ENCODE measurements at places on chromosomes 2 and 18.

- DNase-seq = peak; percentile 10
Measured at GRCh38 chr2:207734264-207734635, 22.8 kb downstream of the CCNYL1 start.

DNA sequence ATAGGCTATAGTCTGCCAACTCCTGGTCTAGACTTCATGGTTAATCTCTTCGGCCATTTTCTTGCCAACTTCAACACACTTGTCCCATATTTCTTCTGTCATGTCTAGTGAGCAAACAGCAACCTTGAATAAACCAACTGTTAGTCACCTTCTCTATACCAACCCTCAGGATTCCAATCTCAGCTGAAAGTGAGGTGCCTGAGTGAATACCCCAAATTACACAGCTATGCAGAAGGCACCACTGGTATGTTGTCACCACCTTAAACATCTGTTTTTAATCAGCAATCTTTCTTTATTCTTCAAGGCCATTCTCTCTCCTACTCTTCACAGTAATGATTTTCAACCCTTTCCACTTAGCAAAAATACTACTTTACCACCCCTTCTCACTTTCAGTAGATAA lies 39.3 kb downstream of the THOC1 start:
- peak; percentile 20 for DNase-seq

GRCh38 chr2:109339519-109339966 lies 210.5 kb downstream of the SH3RF3 start:
- DNase-seq = peak; percentile 84

GRCh38 chr2:121309801-121310200 lies 24.8 kb upstream of the TFCP2L1 start:
- no peak for DNase-seq

GRCh38 chr2:37982147-37982582 lies 57.1 kb downstream of the RMDN2 start:
- DNase-seq = peak; percentile 68

DNA sequence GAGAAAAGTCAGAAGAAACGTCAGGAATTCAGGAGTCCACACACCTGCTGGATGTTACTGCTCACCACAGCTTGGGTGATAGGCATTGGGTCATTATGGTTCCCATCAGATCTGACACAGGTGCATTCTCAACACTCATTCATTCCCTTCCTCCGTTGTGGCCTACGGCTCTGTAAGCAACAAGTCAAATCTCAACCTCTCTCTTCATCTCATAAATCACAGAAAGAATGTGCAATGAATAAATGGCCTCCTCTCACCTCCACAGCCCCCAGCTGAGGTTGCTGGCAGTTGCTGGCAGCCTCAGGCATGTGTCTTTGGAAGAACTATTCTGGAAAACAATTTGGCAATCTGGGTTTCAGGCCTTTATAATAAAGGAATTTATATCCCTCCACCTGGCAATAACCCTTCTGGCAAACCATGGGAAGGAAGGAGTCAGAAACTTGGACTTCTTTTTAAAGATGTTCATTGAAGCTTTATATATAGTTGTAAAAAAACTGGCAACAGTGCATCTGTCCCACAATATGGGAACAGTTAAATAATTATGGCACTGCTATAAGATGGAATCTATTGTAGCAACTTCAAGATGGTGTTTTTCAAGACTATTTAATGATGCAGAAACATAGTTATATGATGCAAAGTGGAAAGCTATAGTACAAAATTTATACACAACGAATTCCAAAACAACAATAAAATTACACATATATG lies 175.4 kb downstream of the ANAPC1 start:
- no peak for DNase-seq

DNA sequence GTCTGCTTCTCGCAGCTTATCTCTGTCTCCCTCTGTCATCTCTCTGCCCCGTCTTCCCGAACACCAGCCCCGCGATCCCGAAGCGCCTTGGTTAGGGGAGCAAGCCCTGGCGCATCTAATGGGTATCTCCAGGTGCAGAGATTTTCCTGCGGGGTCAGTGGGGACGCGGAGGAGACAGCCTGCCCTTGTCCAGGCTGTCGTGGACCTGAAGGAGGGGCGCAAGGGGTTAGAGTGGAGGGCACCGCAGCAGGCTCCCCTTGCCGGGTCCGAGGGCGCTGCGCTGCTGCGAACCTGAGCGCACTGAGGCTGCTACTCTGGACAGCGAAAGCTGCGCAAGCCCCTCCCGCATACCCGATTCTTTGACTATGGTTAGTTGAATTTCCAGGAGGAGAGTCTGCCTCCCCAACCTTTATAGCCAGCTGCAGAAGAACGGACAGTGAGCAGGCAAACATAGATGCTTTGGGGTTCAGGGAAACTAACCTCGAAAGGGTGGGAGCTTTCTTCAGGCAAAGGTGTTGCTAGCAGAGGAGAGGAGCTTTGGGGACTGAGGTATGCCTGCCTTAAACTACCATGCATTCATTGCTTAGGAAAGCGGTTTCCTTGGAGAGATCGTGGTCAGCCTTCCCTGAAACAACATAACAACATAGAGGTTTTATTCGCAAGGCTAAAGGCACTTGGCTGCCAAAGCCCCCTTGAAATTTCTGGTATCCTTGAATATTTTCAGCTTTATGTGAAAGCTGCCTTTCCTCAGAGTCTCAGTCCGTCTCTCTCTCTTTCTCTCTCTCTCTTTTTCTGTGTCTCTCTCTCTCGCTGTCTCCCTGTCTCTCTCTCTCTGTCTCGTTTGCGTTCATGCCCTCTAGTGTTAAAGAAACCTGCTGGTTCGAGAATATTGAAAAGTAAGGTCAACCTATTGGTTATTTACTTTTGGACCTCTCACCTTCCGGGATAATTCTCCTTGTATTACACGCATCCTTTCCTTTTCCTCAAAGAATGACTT lies 1.6 kb downstream of the GALNT13 start:
- DNase-seq = no peak

GRCh38 chr2:223203971-223204929 lies 152.3 kb downstream of the KCNE4 start:
- peak; percentile 65 for DNase-seq

DNA sequence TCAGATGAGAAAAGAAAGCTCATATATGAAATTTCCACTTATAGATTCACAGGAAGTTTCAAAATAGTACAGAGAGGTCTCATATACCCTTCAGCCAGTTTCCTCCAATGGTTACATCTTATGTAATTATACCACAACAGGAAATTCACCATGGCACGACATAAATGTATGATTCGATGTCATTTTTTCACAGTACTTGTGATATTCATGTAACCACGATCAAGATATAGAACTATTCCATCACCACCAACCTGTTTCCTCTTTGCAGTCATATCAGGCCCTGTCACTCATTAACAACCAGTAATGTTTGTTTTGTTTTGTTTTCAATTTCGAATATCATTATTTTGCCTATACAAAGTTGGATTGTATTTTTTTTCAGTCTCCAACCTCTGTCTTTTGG lies 314.3 kb upstream of the POU3F3 start:
- DNase-seq = no peak

DNA sequence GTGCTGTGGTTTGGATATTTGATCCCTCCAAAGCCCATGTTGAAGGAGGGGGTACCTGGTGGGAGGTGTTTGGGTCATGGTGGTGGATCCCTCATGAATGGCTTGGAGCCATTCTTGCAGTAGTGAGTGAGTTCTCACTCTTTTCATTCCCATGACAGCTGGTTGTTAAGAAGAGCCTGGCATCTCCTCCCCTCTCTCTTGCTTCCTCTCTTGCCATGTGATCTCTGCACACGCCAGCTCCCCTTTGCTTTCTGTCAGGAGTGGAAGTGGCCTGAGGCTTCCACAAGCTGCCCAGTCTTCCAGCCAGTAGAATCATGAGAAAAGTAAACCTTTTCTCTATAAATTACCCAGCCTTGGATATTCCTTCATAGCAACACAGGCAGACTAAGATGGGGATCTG lies 8.6 kb downstream of the ADD2 start:
- no peak for DNase-seq

DNA sequence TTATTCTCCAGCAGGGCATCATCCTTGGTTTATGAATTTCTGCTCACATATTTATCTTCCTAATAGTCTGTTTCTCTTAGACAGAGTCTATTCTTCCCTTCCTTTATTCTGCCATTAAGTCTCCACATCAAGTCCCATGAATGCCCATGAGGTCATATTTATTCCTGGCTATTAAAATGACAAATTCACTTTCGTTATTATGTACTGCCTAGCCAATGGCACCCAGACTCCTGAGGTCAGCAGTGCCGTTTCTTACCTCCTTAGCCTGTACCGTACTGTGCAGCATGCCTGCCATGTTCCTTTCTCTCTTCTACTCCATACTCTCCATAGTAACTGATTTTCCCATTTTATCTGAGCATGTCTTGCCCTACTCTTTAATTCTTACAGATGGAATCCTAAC lies 82.3 kb upstream of the SPTBN1 start:
- no peak for DNase-seq

- no peak for DNase-seq
Measured at GRCh38 chr2:47222826-47223554, 67.9 kb upstream of the STPG4 start.

DNA sequence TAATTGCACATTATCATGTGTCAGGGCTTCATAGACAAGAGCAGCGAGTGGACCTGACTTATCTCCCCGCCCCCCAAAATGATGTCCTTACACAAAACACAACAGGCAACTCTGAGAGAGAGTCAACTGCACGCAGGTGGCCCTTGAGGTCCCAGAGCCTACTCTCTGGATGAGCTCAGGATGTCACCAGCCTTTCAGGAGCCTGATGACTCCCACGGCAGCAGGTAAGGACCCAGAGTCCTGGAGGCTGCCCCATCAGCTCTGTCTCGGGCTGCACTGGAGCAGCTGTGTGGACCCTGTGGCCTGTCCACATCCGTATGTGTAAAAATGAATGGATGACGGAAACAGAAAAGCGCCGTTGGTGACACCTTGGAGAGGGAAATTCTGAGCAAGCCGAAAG lies 130.9 kb downstream of the HDAC4 start:
- DNase-seq = no peak

DNA sequence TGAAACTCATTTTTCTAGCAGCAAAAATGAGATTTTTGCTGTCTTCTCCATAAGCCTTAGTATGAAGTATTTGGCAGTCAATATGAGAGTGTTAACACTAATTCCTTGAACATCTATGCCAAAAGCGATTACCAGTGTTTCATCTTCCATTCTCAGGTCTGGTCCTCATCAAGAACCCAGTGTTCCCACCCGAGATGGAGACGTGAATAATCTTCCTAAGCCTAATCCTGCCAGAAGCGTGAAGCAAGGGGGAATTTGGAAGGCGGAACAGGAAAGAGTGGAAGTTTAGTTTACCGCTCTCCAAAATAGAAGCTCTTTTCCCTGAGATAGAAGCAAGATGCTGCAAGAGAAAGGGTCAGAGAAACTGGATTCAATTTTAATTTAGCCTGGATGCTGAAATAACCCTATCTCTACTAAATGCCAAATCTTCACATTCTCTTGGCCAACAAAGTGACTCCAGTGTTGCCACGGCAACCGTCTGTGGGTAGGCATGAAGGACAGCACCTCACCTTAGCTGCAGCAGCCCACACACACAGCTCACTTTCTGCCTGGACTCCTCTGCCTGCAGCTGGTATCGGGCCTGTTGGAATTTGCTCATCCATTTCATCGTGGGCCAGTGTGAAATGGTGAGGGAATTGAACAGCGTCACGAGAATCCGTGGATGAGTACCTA lies 711.1 kb downstream of the CBLN2 start:
- DNase-seq = no peak

- no peak for DNase-seq
Measured at GRCh38 chr2:128783896-128784295, 465.2 kb upstream of the HS6ST1 start.

- DNase-seq = no peak
Measured at GRCh38 chr2:235860871-235861270, 307.3 kb downstream of the GBX2 start.

- DNase-seq = no peak
Measured at GRCh38 chr18:48548921-48549320, 10.1 kb downstream of the CTIF start.

DNA sequence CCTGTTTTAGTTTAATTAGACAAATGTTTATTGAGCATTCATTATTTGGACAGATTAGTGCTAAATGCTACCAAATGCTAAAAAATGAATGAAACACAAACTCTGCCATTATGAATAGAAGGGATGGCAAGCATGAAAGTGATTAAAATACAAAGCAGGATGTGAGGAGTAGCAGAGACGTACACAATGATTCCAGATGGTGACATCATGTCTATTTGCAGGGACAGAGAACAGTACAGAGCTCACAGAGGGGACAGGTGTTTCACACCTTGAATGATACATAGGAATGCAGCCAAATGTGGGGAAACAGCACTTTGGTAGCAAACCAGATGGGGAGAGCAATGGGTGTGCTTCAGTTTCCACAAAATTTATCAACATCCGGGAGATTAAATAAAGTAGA lies 76.3 kb downstream of the CD226 start:
- no peak for DNase-seq

GRCh38 chr18:45712061-45712460 lies 11.9 kb upstream of the SLC14A1 start:
- no peak for DNase-seq

DNA sequence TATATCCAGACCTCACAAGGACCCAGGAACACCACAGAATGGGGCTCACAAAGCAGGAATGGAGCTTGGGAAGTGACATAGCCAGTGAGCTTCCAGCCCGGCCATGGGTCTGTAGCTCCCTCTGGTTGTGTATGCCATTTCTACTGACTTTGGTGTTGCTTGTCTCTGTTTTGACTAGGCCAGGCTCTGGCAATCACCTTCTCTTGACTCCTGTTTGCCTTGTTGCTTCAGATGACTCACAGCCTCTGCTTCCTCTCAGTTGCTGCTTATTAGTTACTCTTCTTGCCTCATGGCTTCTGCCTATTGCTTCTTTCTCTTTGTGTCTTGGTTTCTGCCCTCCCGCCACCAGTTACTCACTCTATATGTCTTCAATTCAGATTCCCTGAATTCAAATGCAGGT lies 15.8 kb upstream of the IER3IP1 start:
- peak; percentile 3 for DNase-seq

- no peak for DNase-seq
Measured at GRCh38 chr18:55324166-55324565, 263.8 kb downstream of the TCF4 start.

DNA sequence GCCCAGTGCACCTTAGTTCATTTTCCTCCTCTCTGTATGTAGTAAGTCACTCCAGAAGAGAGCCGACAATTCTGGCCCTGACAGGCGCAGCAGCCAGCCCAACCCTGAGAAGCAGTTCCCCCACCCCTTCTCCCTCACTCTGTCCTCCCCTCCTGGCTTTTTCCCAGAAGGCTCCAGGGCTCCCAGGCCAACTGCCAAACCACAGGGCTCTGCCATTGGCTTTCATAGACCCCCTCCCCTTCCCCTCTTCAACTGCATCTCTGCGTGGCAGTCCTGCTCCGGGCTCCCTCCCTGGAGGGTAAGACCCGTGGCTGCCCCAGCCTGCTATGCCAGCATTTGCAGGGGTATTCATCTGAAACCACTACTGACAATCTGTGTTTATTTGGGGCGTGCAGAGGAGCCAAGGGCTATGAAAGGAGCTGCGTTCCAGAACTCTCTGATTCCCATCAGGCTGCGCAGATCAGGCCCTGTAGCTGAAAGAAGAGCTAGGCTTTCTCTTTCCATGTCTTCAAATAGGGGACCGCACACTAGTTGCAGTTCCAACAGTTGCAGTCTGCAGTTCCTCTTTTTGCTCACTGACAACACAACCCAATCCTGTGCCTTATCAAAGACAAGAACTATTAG lies 388.6 kb upstream of the TNP1 start:
- peak; percentile 2 for DNase-seq

- no peak for DNase-seq
Measured at GRCh38 chr2:109325570-109325969, 196.6 kb downstream of the SH3RF3 start.
